ENCODE measurements at places on chromosomes 13 and 19. TPM values are rescaled to one million over a fixed set of nuclear protein-coding genes. Genes with fewer than 3 reads are reported as not detected.

- H3K4me3 ChIP-seq: no peak overlapping the region
- H3K4me1 ChIP-seq: no peaks in the 10 kb centered on the region
- DNase-seq: no peak
- no peak overlapping the region for H3K27ac ChIP-seq
Observed at GRCh38 chr13:61036715-61037114, 378.9 kb downstream of the PCDH20 start.

GRCh38 chr13:48221686-48222187 is 11.3 kb upstream of the ITM2B start:
- no peak overlapping the region for H3K4me3 ChIP-seq
- DNase-seq: no peak
- H3K36me3 ChIP-seq: no peaks in the 10 kb centered on the region
- H3K4me1 ChIP-seq: no peaks in the 10 kb centered on the region
- no peak overlapping the region for H3K27ac ChIP-seq
- no peaks in the 10 kb centered on the region for H3K27me3 ChIP-seq

Gene CGB5
- not detected for total RNA-seq

Gene KCTD15
- 9.9 TPM for total RNA-seq
